ENCODE measurements at places on chromosomes 11 and 22.

GRCh38 chr11:120125024-120125423 lies 12.9 kb downstream of the TRIM29 start:
- DNase-seq: no peak

- no peak for DNase-seq
Observed at GRCh38 chr22:43991316-43992020, 32.6 kb upstream of the PARVB start.

GRCh38 chr22:36982136-36982535 lies 37.1 kb downstream of the TST start:
- no peak for DNase-seq

GRCh38 chr22:43553451-43554258 lies 141.8 kb downstream of the MPPED1 start:
- DNase-seq: no peak

GRCh38 chr11:65781152-65781961 lies 581 bp upstream of the AP5B1 start:
- no peak for DNase-seq

DNA sequence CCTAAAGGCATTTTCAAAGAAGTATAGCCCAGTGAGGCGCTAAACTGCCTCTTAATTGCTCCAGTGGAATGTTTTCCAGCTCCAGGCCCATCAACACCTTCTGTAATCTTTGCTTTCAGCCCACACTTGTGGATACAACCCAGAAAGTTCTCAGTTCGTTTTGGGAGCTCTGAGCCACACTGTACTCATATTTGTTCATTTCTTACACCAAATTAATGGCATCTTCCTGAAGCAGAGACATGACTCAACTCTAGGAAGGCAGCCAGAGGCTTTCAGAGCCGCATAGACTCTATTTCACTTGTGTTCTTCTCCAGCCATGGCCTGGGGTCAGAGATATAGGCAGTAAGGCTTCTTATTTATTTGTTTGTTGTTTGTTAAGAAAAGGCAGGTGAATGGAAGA lies 175.5 kb upstream of the NCAM1 start:
- no peak for DNase-seq

GRCh38 chr11:20060181-20060580 lies 100.1 kb downstream of the DBX1 start:
- no peak for DNase-seq

DNA sequence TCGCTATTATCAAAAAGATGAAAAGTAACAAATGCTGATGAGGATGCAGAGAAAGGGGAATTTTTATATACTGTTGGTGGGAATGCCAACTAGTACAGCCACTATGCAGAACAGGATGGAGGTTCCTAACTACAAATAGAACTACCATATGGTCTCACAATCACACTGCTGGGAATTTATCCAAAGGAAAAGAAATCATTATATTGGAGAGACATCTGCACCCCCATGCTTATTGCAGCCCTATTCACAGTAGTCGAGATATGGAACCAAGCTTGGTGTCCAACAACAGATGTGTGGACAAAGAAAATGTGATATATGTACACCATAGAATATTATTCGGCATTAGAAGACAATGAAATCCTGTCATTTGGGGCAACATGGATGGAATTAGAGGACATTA lies 19.6 kb upstream of the POU2AF2 start:
- no peak for DNase-seq

DNA sequence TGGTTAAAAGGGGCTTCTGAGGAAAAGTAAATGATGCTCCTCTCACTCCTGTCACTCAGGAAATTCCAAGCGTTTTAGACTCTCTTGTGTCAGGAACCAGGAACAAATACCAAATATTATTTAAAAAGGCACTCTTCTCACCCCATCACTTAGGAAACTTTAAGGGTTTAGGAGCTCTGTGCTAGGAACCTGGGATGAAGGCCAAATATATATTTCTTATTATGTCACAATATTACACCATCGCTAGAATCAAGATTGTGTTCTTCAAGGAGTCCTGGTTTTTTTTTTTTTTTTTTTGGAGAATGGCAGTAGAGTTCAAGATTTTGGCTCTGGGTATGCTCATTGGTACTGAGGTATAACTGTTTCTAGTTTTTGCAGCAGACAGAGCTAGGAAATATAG lies 79.0 kb upstream of the HEPHL1 start:
- no peak for DNase-seq

DNA sequence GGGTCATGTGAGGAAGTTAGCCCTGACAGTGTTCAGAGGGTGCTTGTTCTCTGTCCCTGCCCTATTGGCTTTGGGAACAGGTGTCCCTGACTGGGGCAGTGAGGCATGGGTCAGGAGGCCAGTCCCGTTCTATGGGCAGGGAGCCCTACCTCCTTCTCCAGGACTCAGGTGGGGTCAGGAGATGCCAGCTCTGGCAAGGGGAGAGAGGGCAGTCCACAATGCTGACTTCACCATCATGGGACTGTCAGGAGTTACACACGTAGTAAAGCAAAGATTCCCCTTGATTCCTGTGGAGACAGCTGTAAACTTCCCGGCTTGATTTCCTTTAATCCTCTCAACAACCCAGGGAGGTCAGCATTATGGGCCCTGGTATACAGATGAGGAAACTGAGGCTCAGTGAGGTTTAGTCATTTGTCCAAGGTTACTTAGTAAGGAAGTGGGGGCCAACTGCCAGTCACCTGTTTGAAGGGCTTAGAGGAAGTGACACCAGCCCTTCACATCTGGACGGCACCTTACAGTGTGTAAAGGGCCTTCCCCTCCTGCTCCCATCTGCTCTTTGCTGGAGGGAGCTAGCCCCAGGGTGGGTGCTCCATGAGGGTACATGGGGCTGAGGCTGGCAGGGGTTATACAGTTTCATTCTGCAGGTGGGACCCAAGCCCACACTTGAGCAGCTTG lies 11.9 kb downstream of the MICALL1 start:
- DNase-seq: no peak

GRCh38 chr11:1839924-1840779 lies 1.4 kb downstream of the TNNI2 start:
- DNase-seq: no peak

- DNase-seq: no peak
Observed at GRCh38 chr11:33952805-33953204, 60.9 kb upstream of the LMO2 start.

DNA sequence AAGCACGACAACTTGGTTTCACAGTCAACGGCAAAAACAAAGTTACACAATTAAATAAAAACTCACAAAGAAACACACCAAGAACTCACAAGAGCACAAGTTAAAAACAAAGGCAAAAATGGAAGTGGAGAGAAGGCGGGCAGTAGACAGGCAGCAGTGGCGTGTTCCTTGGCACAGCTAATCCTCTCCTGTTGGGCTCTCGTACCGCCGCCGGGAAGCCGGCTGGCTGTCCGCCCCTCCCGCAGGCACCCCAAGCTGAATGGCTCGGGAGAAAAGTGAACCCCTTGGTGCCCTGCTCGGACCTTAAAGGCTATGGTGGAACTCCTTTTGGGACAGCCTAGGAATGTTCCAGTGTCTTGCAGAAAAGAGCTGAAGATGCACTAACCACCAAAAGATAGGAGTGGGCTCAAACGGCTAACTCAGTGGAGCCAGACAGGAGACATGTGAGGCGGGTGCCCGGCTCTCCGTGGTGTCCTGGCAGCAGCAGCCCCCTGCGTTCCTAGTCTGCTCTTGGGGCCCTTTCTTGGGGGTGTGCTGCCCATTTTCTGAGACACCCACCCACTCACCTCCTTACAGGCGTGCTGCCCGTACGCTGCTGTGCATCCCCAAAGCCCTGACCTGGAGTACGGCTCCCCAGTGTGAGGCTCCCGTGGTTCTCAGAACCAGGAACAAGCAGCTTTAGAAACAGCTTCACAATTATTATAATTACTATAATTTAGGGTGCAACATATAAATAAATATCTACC lies 86.1 kb upstream of the BID start:
- DNase-seq: no peak

DNA sequence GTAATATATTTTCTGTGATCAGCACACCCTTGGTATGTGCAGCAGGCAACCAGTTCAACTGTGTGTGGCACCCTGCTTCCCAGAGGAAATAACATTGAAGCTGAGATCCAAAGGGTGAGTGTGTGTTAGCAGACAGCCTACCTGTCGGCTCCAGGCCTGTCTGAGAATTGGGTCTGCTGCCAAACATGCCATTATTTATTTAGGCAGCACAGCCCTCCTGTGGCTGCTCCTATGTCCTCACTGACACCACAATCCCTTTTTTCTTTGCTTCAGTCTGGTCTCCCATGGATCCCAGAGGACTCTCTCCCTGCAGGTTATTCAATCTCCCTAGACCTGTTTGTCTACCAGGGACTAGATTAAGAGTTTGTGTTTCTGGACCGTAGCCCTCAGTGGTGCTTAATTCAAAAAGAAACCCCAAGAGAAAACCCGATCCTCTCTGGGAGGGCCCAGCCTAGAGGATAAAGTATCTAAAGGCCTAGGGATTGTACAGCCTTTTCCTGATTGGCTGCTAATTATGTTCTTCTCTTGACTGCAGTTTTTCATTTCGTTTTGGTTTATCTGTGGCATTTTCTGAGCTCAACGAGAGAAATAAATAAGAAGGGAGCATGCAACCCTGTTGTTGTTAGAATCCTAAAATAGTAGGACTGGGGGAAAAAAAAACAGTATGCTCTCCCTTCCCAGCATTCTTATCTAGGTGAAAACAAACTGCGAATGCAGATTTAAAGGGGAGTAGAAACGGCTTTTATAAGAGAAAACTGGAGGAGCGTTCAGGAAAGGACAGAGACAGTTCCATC lies 24.1 kb downstream of the KCNE3 start:
- no peak for DNase-seq

- peak; percentile 77 for DNase-seq
Observed at GRCh38 chr11:34243600-34244464, 114.0 kb downstream of the ABTB2 start.

DNA sequence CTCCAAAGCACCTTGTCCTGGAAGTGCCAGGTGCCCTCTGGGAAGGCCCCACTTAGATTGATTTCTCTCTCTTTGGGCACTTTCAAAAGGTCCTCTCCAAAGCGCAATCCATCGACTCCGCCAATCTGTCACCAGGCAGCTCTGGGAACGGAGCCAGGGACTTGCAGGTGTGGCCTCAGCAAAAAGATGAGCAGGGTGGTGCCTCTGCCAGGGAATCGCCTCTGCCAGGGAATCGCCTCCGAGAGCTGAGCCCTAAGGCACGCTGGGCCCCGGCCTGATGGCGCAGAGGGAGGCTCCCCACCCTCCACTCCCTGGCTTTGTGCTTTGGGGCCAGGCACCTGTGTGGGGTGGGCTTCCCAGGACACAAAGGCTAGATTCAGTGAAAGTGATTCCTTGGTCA lies 1391.3 kb downstream of the TBC1D22A start:
- DNase-seq: no peak

- DNase-seq: no peak
Observed at GRCh38 chr11:55658031-55658573, 3.9 kb upstream of the OR4C6 start.

DNA sequence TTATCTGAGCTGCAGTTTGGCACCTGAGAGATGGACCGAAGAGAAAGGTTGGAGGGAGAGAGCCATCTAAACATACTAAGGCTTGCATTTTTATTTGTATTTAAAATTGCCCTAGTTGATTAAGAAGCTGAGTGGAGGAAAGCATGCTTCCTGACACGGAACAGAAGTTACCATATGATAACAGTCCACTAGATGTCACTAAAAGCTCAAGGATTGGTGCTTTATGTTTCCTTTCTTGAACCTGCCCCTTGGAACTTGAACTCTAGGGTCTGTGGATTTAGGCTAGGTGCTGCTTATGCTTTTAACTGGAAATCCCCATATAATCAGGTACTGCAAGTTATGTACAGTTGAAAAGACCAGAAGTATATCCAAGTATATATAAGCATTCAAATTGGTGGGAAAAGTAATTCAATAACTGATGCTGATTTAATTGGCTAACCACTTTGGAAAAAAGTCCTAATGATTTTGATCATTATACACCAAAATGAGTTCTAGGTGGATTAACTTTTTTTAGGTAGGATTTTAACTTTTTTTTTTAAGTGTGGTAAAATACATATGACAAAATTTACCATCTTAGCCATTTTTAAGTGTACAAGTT lies 9.5 kb downstream of the RBMXL2 start:
- DNase-seq: no peak

- DNase-seq: no peak
Observed at GRCh38 chr11:27300974-27301373, 62.0 kb downstream of the CCDC34 start.

DNA sequence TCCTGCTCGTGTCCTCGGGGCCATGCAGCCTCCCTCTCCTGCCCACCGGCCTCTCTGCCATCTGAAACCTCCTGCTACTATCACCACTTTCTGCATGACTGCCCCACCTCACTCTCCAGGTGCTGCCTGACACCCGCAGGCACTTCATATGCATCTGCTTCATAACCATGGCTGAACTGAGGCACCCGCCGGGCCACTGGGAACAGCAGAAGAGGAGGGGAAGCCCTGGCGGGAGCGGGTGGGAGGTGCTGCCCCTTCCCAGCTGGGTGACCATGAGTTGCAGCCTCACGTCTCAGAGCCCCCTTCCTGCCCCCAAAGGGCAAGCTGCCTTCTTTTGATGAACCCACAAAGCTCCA lies 21.7 kb upstream of the PICK1 start:
- no peak for DNase-seq

- no peak for DNase-seq
Observed at GRCh38 chr11:34509336-34509876, 4.2 kb downstream of the ELF5 start.

GRCh38 chr11:79076526-79077115 lies 364.2 kb downstream of the TENM4 start:
- DNase-seq: no peak

DNA sequence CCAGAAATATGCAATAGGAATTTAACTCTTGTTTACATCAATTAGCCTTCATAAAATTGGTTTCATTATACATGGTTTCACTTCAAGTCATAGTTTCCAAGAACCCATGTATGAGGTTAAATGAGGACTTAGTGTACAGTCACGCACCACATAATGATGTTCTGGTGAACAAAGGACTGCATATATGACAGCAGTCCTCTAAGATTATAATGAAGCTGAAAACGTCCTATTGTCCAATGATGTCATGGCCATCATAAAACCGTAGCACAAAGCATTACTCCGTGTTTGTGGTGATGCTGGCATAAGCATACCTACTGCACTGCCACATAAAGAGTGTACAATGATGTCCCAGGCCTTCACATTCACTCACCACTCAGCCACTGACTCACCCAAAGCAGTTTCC lies 31.1 kb downstream of the SMCO4 start:
- DNase-seq: no peak

DNA sequence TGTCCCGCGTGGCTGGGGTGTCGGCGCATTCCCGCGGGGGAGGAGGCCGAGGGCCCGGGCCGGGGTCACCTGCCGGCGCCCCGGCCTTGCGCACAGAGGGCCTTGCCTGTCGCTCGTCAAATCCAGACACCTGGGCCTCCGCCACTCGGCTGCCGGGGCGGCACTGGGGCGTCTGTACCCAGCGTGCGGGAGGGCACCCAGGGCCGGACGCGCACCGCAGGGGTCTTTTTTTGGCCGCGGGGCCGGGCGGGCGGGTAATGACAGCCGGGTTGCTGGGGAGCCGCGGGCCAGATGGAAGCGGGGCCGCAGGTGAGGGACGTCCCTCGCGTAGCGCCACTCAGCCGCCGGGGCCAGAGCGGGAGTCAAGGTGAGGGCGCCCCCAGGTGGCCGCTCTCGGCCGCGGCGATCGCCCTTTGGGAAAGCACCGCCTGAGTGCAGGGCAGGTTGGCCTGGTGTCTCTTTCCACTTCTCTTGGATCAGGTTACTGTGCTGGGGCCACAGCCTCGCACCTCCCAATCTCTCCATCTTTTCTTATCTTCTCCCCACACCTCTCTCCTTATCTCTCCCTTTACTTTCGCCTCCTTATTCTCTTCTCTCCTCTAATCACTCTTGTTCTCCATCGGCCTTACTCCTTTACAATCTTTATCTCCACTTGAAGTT lies 3.5 kb downstream of the PHLDB1 start:
- no peak for DNase-seq
